ENCODE measurements at places on chromosomes 5 and 9.

DNA sequence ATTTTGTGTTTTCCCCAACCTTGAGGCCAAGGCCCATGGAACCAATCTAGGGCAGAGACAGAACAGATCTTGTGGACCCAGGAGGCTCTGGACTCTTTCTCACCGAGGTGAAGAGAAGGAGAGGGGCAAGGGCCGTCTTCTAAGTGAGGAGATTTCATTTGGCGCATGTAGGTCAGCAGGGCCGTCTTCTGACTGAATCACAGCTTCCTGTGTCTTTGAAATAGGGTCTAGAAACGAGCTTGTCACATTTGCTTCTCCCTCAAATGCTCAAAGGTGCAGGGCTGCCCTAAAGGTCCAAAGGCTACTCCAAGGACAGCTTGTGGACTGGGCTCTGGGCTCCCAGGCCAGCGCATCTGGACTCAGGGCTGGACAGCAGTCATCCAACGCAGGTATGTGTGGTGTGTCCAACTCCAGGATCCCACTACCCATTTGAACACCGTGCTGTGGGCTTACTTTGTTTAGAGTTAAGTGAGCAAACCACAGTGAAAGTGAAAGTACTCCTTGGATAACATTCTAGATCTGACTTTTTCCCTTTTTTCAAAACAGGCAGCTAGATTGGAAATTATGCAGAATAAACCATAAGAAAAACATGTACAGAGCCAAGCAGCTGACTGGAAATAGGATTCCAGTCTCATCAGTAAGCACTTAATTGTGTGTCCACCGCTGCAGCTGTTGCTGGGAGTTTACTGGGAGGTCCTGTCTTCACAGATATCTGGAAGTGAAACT is 357.0 kb downstream of the GADD45G start:
- H3K27me3 ChIP-seq: no peaks in the 10 kb centered on the region
- no peaks in the 10 kb centered on the region for H3K36me3 ChIP-seq
- H3K4me1 ChIP-seq: no peaks in the 10 kb centered on the region
- no peak for DNase-seq

DNA sequence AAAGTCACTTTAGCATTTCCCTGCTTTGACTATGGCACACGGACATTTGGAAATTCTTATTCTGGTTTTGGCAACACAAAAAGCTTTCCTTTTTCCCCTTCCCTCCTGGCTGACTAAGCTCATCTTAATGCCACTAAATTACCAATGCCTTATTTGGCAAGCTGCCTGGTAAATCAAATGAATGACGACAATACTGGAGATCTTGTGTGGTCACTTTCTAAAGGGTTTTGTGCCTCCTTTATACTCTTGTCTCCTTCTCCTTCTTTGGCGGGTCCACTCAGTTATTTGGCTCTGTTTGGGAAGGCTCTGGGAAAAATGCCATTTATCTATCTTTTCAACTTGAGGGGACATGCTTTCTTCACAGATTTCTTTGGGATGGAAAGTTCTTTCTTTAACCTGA is 34.9 kb downstream of the SH3GL2 start:
- H3K36me3 ChIP-seq: no peaks in the 10 kb centered on the region
- H3K27ac ChIP-seq: no peak overlapping the region
- no peak overlapping the region for H3K4me3 ChIP-seq
- H3K27me3 ChIP-seq: no peaks in the 10 kb centered on the region

DNA sequence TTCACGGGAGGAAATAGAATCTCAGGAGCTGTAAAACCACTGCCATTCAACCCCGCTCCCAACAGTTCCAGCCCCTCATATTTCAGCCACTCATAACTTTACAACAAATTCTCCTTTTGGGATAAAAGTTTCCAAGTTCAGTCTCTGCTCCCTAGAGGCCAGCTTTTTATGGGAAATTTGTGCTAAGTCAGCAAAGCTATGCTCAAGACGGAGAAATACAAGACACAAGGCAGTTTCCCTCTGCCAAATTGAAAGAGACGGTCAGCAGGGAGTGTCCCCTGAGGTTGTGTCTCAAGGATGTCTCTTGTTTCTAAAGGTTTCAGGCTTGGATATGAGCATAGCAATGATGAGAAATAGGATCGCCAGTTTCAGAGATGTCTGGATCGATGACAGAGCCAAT is 608.6 kb downstream of the CCDC171 start:
- no peaks in the 10 kb centered on the region for H3K36me3 ChIP-seq
- no peak overlapping the region for H3K27ac ChIP-seq
- no peak overlapping the region for H3K4me3 ChIP-seq
- no peaks in the 10 kb centered on the region for H3K4me1 ChIP-seq
- H3K27me3 ChIP-seq: peaks cover 3% of the 10 kb centered on the region

DNA sequence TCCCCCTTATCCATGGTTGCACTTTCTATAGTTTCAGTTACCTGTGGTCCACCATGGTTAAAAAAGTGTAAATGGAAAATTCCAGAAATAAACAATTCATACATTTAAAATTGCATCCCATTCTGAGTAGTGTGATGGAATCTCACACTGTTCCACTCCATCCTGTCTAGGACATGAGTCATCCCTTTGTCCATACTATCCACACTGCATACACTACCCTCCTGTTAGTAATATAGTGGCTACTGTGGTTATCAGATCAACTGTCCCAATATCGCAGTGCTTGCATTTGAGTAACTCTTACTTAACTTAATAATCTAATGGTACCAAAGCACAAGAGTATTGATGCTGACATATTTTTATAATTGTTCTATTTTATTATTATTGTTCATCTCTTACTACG is 100.7 kb downstream of the RAB3C start:
- no peak overlapping the region for H3K4me3 ChIP-seq
- H3K27ac ChIP-seq: no peak overlapping the region
- H3K36me3 ChIP-seq: no peaks in the 10 kb centered on the region
- no peaks in the 10 kb centered on the region for H3K4me1 ChIP-seq
- DNase-seq: no peak

DNA sequence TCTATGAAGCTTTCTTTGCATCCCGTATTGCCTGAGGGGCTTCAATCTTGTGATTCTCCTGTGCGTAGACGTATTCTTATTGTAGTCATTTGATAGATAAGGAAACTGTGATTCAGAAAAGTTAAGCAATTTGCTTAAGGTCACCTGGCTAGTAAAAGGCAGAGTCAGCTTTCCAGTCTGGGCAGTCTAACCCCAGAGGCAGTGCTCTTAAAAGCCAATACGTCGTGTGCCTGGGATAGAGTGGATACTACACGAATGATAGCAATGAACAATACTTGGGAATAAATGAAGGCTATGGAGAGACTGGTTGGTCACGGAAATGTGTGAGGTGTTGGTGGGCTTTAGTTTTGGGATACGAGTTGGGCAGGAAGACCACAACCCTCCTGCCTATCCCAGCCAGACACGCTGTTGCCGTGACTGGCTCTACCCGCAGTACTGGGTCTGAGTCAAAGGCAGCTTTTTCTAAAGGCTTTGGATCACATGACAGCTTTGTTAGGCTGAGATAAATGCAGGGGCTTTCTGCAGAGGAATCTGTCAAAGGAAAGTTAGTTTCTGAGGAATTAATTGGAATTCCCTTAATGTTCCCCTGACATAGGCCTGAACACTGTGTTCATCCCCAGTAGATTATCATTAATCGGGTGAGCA is 302.6 kb downstream of the KIF4B start:
- no peaks in the 10 kb centered on the region for H3K27me3 ChIP-seq
- DNase-seq: no peak
- no peaks in the 10 kb centered on the region for H3K36me3 ChIP-seq
- no peak overlapping the region for H3K27ac ChIP-seq
- no peaks in the 10 kb centered on the region for H3K4me1 ChIP-seq
- no peak overlapping the region for H3K4me3 ChIP-seq

- H3K27ac ChIP-seq: no peak overlapping the region
- no peak for DNase-seq
- no peak overlapping the region for H3K4me3 ChIP-seq
- no peaks in the 10 kb centered on the region for H3K27me3 ChIP-seq
Observed at GRCh38 chr5:175015028-175015685, 290.8 kb downstream of the MSX2 start.

DNA sequence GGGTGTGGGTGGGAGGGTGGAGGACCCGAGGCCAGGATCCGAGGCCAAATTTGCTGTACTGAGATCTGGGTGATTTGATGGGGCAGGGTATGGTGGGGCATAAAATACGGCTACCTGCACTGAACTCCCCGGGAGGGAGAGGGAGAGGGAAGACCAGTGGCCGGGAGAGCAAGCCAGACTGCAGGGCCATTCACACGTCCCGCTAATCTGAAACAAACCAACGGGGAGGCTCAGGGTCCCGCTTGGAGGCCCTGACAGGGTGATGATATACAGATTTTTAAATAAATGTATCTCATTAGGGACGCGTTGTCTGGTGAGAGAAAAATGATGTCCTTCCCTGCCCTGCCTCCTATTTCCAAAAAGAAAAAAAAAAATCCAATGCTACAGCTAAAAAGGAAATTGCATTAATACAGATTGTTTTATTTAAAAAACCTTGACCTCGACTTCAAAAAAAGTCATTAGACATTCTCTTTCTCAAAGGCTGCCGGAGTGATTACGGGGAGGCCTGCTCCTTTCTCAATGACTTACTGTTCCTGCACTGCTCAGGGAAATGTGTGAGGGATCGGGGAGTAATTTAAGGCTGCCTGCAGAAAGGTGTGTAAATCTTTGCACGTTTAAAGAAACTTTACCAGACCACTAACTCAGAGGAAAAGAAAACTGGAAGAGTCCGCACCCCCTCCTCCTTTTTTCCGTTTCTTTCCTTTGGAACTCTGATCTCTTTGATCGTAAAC is 11.5 kb upstream of the PRRX2 start:
- no peaks in the 10 kb centered on the region for H3K27me3 ChIP-seq
- no peaks in the 10 kb centered on the region for H3K4me1 ChIP-seq
- no peak for DNase-seq
- no peak overlapping the region for H3K4me3 ChIP-seq

DNA sequence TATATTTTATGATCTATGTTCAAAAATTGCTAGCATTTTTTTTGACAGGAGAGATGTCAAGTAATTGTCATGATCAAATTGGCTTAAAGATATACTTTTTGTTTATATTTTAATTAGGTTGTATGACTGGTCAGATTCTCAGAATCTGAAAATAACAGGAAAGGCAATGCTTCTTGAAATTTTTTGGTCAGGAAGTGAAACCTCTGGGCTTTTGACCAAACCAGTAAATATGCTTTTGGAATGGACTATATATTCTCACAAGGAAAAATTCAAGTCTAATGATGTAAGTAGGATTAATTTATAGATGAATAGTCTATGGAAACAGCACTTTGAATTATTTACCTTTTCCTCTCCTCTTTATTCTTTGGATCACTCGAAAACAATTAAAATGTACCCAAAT is 52.3 kb downstream of the SLF1 start:
- H3K4me1 ChIP-seq: no peaks in the 10 kb centered on the region
- H3K36me3 ChIP-seq: peaks cover 13% of the 10 kb centered on the region
- H3K27me3 ChIP-seq: no peaks in the 10 kb centered on the region
- DNase-seq: no peak
- no peak overlapping the region for H3K4me3 ChIP-seq

DNA sequence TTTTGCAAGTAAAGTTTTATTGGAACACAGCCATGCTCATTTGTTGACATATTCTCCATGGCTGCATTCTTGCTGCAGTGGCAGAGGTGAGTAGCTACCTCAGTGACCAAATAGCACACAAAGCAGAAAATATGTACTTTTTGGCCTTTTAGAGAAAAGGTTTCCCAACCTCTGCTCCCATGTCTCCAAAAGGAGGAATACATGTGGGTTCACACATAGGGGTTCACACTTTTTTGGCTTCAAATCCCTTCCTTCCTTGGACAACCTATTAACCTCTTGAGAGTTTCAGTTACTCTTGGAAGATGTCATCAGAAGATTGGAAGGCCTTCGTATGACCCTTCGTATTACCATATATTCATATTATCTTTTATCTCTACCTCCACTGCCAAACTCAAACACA is 285.1 kb upstream of the TUT7 start:
- no peak overlapping the region for H3K4me3 ChIP-seq
- H3K36me3 ChIP-seq: no peaks in the 10 kb centered on the region
- no peaks in the 10 kb centered on the region for H3K4me1 ChIP-seq
- no peak for DNase-seq
- H3K27ac ChIP-seq: no peak overlapping the region

DNA sequence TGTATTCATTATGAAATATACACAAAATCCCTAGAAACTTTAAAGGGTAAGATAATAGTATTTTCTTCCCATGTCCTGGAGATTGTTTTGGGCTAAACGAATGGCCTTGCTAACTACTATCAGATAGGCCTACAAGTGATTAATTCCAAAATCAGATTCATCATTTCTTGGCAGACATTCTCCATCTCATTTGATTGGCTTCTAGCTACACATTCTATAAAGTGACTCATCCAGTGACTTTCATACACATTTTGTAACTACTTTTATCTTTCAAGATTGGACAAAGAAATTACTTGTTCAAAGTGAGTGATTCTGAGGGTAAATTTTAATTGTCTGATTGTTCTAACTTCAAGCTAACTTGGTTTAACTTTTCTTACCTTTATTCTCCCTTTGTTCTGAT is 93.3 kb downstream of the RAPGEF6 start:
- H3K4me1 ChIP-seq: peaks cover 25% of the 10 kb centered on the region
- peaks cover 11% of the 10 kb centered on the region for H3K36me3 ChIP-seq
- DNase-seq: no peak
- H3K4me3 ChIP-seq: no peak overlapping the region
- H3K27ac ChIP-seq: no peak overlapping the region

DNA sequence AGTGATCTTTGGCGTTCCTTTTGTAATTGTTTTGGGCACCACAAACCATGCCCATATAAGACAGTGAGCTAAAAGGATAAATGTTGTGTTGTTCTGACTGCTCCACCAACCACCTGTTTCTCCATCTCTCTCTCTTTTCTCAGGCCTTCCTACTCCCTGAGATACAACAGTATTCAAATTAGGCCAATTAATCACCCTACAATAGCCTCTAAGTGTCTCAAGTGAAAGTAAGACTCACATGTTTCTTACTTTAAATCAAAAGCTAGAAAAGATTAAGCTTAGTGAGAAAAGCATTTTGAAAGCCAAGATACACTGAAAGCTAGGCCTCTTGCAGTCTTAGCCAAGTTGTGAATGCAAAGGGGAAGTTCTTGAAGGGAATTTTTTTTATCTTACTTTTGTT is 268.8 kb upstream of the NREP start:
- H3K36me3 ChIP-seq: no peaks in the 10 kb centered on the region
- H3K4me3 ChIP-seq: no peak overlapping the region
- H3K27ac ChIP-seq: no peak overlapping the region
- H3K27me3 ChIP-seq: no peaks in the 10 kb centered on the region

DNA sequence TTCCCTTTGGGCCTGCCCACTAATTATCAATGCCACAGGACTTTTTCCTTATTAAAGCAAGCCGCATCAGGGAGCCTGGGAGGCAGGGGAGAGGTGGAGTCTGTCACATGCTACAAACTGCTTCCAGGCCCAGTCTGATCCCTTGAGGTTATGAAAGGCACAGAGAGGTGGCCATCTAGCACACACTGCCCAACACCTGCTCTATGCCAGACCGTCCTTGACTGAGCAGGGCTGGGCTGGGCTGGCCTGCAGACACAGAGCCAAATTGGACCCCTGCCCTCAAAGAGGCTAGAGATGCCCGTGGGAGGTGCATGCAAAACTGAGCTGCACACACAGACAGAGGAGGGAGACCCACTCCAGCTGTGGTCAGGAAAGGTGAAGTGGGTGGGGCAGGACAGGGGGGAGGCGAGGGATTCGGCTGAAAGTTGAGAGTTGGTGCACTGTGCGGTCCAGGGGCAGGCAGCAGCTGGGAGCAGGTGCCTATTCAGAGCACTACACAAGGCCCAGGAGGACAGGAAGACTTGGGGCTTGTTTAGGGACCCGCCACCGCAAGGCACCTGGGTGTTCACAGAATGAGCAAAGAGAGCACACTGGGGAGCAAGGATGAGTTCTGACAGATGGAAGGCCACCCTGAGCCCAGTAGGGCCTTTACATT is 36.4 kb upstream of the TCF7 start:
- H3K36me3 ChIP-seq: no peaks in the 10 kb centered on the region
- no peaks in the 10 kb centered on the region for H3K4me1 ChIP-seq
- H3K27me3 ChIP-seq: no peaks in the 10 kb centered on the region

All from Karpas-422 (cell line).